Adrenal gland (tissue), 19 donors: ENCODE measurements at places on chromosomes 12 and 14. TPM values are rescaled to one million over a fixed set of nuclear protein-coding genes. Genes with fewer than 3 reads are reported as not detected.

DNA sequence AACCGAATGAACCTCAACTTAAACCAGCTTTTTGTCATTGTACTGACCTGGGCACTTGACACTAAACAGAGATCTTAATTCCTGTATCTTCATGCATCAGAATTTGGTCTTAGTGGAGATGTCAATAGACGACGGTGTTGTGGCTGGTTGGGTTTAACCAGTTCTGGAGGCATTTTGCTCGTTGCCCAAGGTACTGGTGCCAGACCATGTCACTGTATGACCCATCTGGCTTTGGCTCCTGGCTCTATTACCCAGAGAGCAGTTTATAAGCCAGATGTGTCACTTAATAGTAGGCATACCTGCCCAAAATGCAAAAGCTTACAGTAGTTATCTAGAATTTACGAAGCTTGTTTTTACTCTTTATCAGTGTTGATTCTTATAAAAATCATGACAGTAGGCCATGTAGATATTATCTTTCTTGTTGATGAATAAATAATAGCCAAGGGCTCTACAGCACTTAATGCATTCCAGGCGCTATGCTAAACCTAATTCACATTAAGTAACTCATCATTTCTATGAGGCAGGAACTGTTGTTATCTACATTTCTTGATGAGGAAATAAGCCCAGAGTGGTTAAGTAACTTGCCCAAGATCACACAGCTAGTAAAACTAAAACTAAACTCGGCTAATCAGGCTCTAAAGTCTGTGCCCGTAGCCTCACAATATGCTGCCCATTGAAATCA, 179.7 kb upstream of the HIF1A start:
- H3K4me3 ChIP-seq: no peak overlapping the region
- peaks cover 43% of the 10 kb centered on the region for H3K4me1 ChIP-seq
- H3K27ac ChIP-seq: no peak overlapping the region
- DNase-seq: no peak

- H3K36me3 ChIP-seq: no peaks in the 10 kb centered on the region
- DNase-seq: no peak
- no peak overlapping the region for H3K27ac ChIP-seq
- peaks cover 20% of the 10 kb centered on the region for H3K4me1 ChIP-seq
Observed at GRCh38 chr14:60509438-60510253, 700 bp downstream of the SIX6 start.

GRCh38 chr12:7058850-7059395, 1.6 kb upstream of the C1S start:
- H3K4me1 ChIP-seq: peaks cover 13% of the 10 kb centered on the region
- no peak overlapping the region for H3K27ac ChIP-seq
- no peak overlapping the region for H3K4me3 ChIP-seq
- no peaks in the 10 kb centered on the region for H3K27me3 ChIP-seq

GRCh38 chr12:110704750-110705149, 15.8 kb upstream of the HVCN1 start:
- H3K27ac ChIP-seq: no peak overlapping the region
- DNase-seq: no peak
- H3K36me3 ChIP-seq: no peaks in the 10 kb centered on the region
- no peaks in the 10 kb centered on the region for H3K4me1 ChIP-seq
- H3K4me3 ChIP-seq: no peak overlapping the region

FOXM1 gene
- total RNA-seq: 2.2 TPM

- no peak overlapping the region for H3K27ac ChIP-seq
- no peaks in the 10 kb centered on the region for H3K36me3 ChIP-seq
- no peaks in the 10 kb centered on the region for H3K27me3 ChIP-seq
- no peaks in the 10 kb centered on the region for H3K4me1 ChIP-seq
- no peak overlapping the region for H3K4me3 ChIP-seq
- DNase-seq: no peak
Observed at GRCh38 chr14:63650256-63650952, 8.7 kb upstream of the WDR89 start.

DNA sequence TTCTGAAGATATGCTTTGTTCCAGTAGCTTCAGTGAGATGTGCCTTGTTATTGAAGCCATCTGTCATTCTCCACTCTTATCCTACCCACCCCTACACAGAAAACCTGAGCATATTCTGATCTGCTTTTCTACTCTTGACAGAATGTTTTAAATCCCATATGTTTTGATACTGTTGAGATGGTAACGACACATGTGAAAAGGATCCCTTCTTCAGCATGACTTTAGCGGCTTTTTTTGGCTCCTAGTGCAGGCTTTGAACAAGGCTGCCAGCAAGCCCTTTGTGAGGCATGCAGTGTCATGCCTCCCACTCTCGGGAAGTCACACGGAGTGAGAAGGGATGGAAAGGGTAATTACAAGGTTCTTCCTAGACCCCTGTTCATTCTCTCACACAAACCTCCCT, 228.8 kb upstream of the RGS6 start:
- no peak overlapping the region for H3K4me3 ChIP-seq
- no peaks in the 10 kb centered on the region for H3K36me3 ChIP-seq
- no peaks in the 10 kb centered on the region for H3K4me1 ChIP-seq
- DNase-seq: no peak
- H3K27ac ChIP-seq: no peak overlapping the region

TMPRSS12 gene
- total RNA-seq: not detected

DNA sequence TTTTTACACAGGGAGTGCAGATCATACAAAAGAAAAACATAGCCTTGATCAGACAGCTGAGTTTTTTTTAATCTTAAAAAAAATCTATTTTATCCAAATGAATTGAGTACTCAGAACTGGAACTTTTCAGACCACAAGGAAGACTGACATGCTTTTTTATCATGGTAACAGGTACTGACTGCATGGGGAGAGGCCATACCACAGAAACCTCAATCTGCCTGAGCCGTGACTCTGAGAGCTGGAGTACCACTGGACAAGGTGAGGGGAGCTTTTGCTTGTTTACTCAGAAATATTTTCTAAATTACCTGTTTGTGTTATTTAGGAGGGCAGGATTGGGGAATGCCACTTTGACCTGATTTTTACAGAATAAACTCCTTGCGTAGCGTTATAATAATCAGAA, 143.9 kb downstream of the ALX1 start:
- no peaks in the 10 kb centered on the region for H3K27me3 ChIP-seq
- no peak for DNase-seq
- no peaks in the 10 kb centered on the region for H3K36me3 ChIP-seq

DNA sequence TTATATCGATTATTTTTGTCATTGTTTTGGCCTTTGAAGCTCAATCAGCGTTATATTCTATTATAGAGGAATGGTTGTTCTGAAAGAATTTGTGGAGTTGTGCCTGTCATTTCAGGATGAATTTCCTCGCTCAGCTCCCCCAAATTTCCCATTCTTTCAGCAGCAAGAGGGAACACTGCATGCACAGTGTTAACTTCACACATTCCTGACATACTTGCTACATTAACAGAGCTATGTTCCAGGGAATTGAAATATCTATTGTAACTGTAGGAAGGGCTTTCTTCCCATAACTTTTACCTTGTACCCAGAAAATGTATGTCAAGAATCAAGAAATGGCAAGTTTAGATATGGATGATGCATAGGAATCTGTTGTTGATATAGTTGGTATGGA, 379.0 kb downstream of the LRIG3 start:
- H3K4me1 ChIP-seq: no peaks in the 10 kb centered on the region
- no peak for DNase-seq
- H3K27ac ChIP-seq: no peak overlapping the region
- H3K27me3 ChIP-seq: no peaks in the 10 kb centered on the region

DNA sequence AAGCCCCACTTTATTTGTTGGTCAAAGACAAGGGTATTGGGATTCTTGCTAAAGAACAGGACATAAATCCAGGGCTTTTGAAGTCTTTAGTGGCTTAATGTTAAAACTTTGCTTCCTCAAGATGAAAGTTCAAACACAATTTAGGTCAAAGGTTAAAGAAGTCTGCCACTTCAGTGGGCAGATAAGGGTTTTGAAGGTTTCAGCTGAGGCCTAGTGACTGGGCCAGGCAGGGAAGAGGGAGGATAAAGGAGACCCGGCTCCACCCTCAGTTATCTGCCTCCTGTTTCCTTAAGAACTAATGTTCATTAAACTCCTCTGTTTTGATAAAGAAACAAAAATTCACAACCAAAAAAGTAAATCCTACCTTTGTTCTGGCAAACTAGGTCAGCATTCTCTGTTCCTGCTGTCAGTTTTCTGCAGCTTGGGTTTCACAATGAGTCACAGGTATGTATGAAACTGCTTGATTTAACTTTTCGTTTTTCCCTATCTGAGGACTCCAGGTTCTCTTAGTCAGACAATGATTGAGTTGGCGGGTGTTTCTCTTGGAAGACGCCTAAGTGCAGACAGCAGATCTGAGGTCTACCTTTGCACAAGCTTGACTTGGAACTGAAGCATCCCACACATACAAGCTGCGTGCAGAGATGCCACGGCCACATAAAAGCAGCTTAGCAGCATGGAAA, 208.3 kb downstream of the EXOC5 start:
- no peaks in the 10 kb centered on the region for H3K4me1 ChIP-seq
- H3K36me3 ChIP-seq: no peaks in the 10 kb centered on the region
- H3K27me3 ChIP-seq: no peaks in the 10 kb centered on the region
- no peak overlapping the region for H3K27ac ChIP-seq

- no peaks in the 10 kb centered on the region for H3K27me3 ChIP-seq
- DNase-seq: no peak
- H3K36me3 ChIP-seq: no peaks in the 10 kb centered on the region
- H3K4me3 ChIP-seq: no peak overlapping the region
- H3K4me1 ChIP-seq: no peaks in the 10 kb centered on the region
- no peak overlapping the region for H3K27ac ChIP-seq
Observed at GRCh38 chr12:118494776-118495175, 118.4 kb downstream of the SUDS3 start.

GRCh38 chr12:62533087-62533754, 66.6 kb downstream of the MON2 start:
- H3K4me1 ChIP-seq: peaks cover 10% of the 10 kb centered on the region
- H3K4me3 ChIP-seq: no peak overlapping the region
- no peak for DNase-seq

MGST1 gene
- 2,399 TPM for total RNA-seq

PPM1H gene
- total RNA-seq: 2.9 TPM

GRCh38 chr14:89617481-89618329, 200.7 kb upstream of the FOXN3 start:
- H3K27ac ChIP-seq: peak overlapping the region; percentile 8
- DNase-seq: peak; percentile 37
- peaks cover 5% of the 10 kb centered on the region for H3K4me1 ChIP-seq
- H3K4me3 ChIP-seq: no peak overlapping the region

DNA sequence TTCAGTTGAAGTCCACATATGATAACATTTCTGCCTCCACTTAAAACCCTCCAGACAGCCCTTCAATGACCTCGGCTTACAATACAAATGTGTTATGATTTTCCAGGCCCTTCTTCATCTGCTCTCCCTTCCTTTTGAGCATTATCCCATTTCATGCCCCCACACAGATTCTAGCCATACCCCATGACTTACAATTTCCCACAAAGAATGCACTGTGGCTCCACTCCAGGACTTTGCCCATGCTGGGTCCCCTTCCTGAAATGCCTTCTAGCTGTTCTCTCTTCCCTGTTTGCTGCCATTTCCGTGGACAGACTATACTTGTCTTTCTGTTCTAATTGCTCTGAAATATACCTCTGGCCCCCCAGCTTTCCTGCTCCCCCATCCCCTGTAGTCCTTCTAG, 963.2 kb downstream of the DIO2 start:
- H3K27ac ChIP-seq: no peak overlapping the region
- H3K4me1 ChIP-seq: no peaks in the 10 kb centered on the region
- no peaks in the 10 kb centered on the region for H3K27me3 ChIP-seq
- DNase-seq: no peak

DNA sequence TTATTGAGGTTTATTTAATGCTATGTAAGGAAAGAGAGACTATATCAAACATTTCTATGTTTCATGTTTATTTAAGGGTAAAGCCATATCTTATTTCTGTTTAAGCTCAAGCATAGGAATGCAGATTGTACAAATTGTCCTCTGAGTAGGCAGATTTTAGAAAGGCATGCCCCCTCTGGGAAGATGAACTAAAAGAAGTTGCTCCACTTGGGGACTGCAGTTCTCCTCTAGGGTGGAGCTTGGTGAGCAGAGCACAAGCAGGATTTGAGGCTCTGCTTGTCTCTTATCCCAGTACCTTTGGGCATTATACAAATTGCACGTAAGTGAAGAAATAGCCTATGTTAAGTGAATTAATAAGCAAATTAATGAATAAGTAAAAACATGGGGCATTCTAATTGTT, 96.2 kb upstream of the PDE3A start:
- H3K4me3 ChIP-seq: no peak overlapping the region
- H3K27me3 ChIP-seq: no peaks in the 10 kb centered on the region
- no peak for DNase-seq
- H3K4me1 ChIP-seq: no peaks in the 10 kb centered on the region

DNA sequence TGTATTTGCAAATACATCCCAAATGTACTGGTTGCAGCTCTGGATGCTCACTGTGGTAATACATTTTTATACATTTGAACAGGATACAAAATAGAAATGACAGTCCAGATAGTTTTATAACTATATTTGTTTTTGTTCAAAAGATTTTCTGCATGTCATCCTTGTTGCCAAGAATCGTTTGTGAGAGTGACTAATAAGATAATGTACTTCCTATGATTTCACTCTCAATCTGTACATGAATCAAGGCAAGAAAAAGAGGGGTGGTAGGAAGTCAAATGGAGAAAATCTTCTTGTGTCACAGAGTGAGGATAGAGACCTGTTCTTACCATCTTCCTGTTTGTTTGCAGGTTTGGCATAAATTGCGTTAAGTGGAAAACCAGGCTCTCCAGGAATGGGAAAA, 13.9 kb downstream of the ARPC3 start:
- H3K4me3 ChIP-seq: no peak overlapping the region
- no peak for DNase-seq
- no peak overlapping the region for H3K27ac ChIP-seq
- H3K4me1 ChIP-seq: peaks cover 4% of the 10 kb centered on the region
- no peaks in the 10 kb centered on the region for H3K36me3 ChIP-seq

GSKIP gene
- total RNA-seq: 15.0 TPM

DNA sequence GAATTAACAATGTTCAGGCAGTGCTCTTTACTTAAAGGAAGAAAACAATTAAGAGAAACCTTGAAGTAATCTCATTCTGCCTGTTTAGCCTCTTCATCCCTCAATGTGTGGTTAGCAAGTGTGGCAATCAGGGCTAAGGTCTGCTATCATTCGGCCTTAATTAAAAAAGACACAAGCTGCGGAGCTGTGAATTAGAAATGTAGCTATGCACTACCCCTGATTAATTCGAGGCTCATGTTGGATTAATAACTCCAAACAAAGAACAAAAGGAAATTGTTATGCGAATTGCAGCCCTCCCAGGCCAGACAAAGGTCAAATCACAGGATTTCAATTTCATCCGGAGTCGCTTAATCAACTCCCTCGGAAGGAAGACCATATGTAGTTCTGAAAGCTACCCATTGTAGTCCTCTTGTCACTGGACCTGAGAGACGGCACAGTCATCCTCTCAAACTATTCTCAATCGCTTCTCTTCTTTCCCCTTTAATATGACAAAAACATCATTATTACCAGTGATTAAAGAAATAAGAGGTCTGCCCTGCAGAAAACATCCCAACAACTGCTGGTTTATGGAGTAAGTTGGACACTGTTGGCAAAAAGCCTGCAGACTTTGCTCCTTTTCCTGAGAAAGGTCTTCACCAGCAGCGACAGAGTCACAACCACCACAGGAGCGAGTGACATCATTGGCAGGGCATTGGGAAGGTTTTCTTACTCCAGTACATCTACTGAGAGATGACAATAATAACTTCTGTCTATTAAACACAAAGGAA, 71.1 kb upstream of the SOX5 start:
- H3K27ac ChIP-seq: no peak overlapping the region
- no peaks in the 10 kb centered on the region for H3K36me3 ChIP-seq
- H3K4me3 ChIP-seq: no peak overlapping the region
- H3K27me3 ChIP-seq: no peaks in the 10 kb centered on the region
- no peak for DNase-seq
- H3K4me1 ChIP-seq: no peaks in the 10 kb centered on the region

- DNase-seq: no peak
- no peaks in the 10 kb centered on the region for H3K4me1 ChIP-seq
- no peaks in the 10 kb centered on the region for H3K36me3 ChIP-seq
- peaks cover 89% of the 10 kb centered on the region for H3K27me3 ChIP-seq
Observed at GRCh38 chr14:36515105-36515593, 4.9 kb downstream of the NKX2-1 start.

GARIN6 gene
- not detected for total RNA-seq
